ENCODE measurements at places on chromosomes 3 and 15.

DNA sequence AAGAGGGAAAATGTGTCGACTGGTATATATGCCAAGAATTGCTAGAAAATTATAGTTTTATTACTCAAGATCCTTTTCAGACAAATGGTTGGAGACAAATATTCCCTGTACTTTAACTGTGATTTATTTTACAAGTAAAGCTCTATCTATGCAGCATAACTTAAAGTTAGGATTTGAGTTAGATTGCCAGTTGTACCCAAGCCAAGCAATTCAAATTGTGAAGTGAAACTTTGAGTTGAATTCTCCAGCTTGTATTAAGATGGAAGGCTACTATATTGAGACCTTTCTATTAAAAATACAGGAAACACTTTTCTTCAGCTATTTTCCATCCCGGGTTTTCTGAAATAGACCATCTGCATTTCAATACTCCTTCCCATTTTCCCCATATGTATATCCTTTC lies 333.1 kb upstream of the RBMS3 start:
- no peak for DNase-seq

- no peak for DNase-seq
These were observed 179.1 kb upstream of the LPP start for GRCh38 chr3:187974871-187975271.

GRCh38 chr15:46856839-46857502 lies 860.3 kb upstream of the SEMA6D start:
- DNase-seq: no peak

DNA sequence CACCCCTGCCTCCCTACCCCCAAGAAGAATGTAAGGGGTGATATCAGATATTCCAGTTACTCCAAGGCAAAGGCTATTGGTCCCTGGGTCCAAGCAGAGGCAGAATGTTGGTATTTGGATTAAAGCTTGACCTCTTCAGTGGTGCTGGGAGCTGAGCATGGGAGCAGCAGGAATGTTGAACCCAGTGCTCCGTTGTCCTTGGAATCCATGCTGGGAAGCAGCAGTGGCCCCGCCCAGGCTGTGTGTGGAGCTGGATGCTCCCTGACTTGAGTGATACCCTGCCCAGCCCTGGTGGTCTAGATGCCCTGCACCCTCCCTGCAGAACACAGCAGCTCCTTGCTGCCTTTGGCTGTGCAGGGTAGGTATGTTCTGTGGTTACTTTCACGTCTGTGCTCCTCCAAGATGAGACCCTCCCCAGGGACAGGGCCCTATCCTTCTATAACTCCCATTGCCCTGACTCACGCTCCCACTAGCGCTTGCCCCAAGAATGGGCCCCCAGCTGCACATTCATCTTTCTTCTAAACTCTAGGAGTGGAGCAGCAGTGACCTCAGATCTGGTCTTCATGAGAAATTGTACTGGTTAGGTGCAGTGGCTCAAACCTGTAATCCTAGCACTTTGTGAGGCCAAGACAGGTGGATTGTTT lies 35.1 kb downstream of the UMPS start:
- DNase-seq: no peak

DNA sequence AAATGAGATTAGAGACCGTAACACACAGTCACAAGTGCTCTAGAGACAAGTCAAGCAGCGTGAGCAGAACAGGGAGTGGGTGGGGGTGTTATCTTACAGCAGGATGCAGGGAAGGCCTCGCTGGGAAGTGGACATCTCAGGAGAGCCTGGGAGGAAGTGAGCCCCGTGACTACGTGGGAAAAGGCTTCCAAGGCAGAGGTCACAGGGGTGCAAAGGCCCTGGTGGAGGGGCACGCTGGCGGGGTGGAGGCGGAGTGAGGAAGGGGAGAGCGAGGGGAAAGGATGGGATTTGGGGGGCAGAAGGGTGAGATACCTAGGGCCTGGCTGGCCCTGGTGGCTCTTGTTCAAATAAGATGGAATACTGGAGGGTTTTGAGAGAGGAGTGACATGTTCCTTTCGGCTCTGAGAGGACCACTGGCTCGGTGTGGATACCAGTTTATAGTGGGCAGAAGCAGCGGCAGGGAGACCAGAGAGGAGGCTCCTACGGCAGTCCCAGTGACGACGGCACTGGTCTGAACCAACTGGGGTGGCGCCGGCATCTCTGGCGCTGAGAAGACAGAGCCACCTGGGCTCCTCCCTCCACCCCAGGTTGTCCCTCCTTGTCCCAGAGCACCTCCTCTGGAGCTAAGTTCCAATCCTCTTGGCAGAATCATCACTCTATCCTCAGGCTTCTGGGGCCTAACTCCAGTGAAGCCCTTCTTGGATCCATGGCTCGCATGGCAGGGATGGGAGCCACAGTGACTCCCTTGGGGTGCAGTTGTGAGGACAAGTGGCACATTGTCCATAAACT lies 266.2 kb upstream of the LYSMD4 start:
- DNase-seq: peak; percentile 30

GRCh38 chr3:171446301-171446700 lies 13.9 kb downstream of the TNIK start:
- no peak for DNase-seq

DNA sequence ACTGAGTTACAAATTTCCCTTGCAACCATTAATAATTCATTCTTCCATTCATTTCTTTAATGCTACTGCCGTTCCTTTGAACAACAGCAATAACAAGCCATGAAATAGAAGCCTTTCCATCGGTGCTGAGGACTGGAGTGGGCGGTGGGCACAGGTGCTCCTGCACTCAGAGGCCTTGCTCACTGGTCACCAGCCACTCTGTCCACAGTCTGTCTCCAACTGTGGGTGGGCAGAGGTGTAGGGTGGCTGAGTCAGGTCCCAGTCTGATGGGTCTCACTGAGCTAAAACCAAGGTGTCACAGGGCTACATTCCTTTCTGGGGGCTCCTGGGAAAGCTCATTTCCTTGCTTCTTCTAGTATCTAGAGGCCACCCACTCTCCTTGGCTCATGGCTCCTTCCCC lies 6.3 kb upstream of the FAM3D start:
- no peak for DNase-seq

- DNase-seq: no peak
These were observed 95.6 kb downstream of the DHX36 start for GRCh38 chr3:154228561-154229216.

GRCh38 chr15:70058642-70059360 lies 38.9 kb downstream of the TLE3 start:
- DNase-seq: no peak

DNA sequence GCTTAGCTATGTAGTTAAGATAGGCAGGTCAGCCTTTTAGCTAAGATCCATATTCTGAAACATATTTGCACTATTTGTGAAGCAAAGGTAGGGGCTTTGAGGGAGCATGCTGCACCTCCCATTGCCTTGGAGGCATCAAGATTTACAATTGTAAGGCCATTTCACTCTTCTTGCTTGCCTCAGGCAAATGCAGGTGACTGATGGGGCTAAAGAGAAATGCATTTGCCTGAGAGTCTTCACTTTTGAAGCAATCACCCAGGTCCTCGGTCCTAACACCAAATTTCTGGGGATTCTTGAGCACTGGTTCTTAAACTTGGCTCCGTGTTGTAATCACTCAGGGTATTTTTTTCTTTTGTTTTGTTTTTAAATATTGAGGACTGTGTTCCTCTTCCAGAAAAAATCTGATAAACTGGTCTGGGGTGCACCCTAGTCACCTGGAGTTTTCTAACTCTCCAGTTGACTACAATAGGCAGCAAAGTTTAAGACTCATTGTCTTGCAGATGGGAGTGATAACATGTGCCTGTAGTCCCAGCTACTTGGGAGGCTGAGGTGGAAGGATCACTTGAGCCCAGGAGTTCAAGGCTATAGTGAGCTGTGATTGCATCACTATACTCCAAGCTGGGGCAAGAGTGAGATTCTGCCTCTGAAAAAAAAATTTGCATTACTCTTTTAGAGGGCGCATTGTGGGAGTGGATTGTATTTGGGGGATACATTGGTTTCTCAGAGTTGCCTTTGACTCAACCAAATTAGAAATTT lies 68.1 kb downstream of the EOMES start:
- no peak for DNase-seq

- no peak for DNase-seq
These were observed 460.8 kb downstream of the MAGI1 start for GRCh38 chr3:65577843-65578430.

GRCh38 chr3:155052470-155052869 lies 27.6 kb upstream of the MME start:
- DNase-seq: no peak

- no peak for DNase-seq
These were observed 16.3 kb downstream of the ZNF385D start for GRCh38 chr3:21734746-21735145.

GRCh38 chr3:166488977-166489672 lies 651.9 kb upstream of the BCHE start:
- no peak for DNase-seq

- no peak for DNase-seq
These were observed 94.9 kb upstream of the SLC6A11 start for GRCh38 chr3:10721101-10721500.

DNA sequence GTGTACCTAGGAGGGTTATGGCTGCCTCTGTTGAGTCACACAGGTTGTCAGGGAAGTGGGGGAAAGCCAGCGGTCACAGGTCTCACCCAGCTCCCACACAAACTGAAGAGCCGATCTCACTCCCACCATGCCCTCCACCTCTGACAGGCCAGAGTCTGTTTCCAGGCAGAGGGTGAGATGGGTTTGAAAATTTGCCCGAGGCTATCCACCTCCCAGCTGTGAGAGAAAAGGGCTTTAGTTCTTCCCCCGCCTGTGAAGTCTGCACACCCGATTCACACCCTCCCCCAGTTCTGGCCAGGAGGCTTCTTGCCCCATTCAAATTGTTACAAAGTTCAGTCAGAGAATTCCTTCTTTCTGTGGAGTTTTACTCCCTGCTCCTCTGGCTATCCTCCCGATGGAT lies 446.9 kb downstream of the EDEM1 start:
- no peak for DNase-seq

DNA sequence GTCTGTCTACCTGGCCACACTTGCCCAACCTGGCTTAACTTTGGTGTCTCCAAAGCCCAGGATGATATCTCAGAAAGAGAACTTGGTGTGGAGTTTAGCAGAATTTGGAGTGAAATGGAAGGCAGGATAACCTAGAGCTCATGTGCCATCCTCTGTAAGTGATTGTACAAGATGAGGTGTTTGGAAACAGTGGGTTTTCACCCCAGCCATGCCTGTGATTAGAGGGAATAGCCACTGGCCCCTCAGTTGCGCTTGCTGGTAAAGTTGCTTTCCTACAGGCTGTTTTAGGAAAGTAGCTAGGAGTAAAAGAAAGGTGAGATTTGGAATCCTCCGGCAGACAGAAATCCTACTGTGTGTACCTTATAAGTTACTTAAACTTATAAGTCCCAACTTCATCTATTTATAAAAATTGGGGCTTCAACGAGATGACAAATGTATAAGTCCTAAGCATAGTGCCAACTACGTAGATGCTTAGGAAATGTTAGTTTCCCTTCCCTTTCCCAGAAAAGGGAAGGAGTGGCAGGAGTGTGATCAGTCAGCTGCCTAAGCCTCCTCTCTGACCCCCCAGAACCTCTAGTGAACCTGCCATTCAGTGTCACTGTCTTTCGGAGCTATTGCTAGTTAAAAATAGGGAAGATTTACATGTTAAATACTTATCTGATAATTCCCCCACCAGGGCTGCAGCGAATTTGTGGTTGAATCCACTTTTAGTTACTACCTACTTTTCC lies 13.4 kb upstream of the BMF start:
- DNase-seq: peak; percentile 17

DNA sequence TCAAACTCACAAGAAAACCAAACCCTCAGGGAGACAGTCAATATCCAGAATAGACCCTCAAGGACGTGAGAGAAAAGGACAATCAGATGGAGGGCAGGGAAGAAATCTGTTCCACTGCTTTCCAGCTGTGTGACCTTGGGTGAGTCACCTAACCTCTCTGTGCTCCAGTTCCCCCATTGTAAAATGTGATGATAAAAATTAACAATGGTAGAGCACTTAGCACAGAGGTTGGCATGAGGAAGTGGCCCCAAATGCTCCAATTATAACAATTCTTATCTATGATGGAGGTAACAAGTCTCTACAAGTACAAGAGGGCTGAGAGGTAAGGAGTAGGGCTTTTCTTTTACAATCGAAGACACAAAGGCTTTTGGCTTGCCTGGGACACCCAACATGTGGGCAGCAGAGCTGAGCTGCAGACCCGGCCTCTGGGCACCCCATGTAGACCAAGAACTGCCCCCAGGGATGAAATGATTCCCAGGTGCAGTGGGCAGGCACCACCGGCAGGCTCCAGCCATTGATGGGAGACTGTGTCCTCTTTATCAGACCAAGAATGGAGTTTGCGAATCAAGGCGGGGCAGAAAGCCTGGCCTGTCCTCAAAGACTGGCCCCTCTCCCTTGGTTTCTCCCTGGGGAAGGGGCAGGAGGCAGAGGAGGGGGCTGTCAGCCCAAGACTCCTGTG lies 22.0 kb downstream of the WNT7A start:
- no peak for DNase-seq

DNA sequence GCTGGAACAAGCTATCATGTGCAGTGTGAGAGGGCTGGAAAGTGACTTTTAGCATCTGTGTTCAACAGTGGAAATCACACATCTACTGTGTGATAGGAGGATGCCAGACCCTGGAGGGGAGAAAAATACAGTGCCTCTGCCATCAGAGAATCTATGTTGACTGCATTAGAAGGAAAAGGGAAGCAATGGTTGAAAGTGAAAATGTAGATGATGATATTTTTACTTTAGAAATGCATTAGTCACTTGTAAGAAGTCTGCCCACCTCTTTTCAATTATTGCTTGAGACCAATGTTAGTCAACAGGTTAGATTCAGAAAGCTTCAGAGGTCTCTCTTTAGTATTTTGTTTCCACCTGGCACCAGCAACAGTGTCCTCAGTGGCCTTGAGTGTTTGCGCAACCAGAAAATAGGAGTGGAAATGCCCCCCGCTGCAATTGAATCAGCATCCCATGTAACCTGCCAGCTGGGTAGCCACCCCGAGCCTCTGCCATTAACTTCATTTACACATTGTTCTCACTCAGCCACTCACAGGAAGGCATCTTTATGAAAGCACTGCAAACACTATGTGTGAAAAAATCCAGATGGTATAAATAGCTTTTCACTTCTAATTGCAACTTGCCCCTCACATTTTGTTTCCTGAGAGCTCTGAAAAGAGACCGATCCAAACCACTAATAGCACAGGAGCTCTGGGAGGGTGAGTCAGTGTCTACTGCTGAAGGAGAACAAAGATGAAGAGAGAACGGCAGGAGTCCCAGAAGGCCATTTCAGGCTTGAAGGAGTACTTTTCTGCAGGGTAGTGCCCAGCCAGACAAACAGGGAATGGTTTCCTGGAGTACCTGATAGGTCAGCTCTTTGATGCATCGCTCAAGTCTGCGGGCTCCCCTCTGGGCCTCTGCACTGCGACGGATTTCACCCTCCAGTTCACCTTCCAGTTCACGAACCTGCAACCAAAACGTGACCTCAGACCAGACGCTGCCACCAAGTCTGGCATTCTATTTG lies 92.1 kb downstream of the HHLA2 start:
- DNase-seq: no peak

- no peak for DNase-seq
These were observed 70.9 kb upstream of the ST8SIA2 start for GRCh38 chr15:92322566-92323355.

DNA sequence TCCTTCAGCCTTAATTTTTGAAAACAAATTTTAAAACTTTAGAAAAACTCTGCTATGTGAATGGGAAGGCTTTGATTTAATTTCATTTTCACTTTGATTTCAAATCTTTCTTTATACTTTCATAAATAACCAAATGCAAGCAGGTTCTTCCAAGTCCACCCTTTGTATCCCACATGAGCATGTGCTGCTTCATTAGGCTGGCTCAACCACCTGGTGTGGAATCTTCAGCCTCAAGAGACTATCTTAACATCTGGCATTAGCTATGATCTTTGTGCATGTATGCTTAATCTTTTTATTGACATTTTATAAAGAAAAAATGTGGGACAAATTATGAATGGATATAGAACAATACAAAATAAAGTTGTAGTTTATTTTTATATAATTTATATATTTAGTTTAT lies 81.8 kb upstream of the MLF1 start:
- no peak for DNase-seq
